ENCODE measurements at places on chromosomes 7 and 10.

DNA sequence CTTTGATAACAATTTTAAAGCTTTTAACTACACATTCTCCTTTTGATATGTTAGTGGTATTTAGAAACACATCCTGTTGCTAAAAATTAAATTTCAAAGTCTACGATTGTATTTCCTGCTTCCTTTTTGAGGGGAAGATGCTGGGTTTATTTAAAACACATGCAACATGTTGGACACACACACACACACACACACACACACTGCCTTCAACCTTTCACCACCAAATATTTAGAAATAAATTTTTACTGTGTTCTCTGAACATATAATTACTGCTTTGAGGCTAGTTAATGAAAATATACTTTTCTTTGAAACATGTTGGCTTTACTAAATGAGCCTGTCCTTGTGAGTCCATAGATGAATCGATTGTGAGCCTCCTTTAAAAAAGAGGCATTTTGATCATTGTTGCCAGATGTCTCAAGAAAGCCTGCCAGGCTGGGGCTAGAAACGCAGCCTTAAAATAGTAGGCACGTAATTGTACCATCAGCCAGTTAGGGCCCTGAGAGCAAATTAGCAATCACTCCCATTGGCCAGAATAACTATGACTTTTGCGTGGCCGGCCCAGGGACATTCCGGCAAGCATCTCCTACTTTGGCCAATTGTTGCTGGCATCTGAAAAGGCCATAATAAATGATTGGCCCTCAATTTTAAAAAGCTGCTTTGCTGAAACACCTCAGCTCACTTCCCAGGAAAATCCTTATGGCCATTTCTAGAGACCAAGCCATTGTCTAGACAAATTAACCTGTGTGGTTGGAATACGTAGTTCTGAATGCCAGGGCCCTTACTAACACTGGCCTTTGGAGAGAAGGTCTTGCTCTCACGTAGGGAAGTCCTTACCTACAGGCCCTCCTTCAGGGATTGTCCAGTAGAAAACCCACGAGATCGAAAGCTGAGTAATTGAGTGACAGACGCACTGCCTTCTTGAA is 9.9 kb upstream of the TEX36 start:
- DNase-seq: no peak

- no peak for DNase-seq
These were observed 633.9 kb upstream of the POT1 start for GRCh38 chr7:125563557-125563956.

DNA sequence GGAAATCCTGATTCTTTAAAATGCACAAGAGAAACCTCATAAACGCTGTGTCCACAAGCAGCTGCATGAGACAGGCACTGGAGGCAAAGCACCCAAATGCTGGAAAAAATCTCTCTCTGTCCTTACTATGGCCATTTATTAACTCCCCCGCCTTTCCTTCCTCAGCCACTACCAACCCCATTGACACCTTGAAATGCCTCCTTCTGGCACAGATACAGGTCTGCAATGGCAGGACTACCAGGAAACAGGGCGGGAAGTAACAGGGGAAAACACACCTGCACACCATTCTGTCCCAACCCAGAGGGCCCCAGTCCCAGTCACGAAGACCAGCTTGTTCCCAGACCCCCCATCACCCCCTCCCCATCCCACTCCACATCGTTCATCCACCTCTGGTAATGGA is 224.3 kb downstream of the PARD3 start:
- DNase-seq: no peak

- DNase-seq: no peak
These were observed 389.8 kb upstream of the SORCS1 start for GRCh38 chr10:107554333-107554732.

- DNase-seq: no peak
These were observed 70.6 kb downstream of the FGFR2 start for GRCh38 chr10:121527690-121528089.

DNA sequence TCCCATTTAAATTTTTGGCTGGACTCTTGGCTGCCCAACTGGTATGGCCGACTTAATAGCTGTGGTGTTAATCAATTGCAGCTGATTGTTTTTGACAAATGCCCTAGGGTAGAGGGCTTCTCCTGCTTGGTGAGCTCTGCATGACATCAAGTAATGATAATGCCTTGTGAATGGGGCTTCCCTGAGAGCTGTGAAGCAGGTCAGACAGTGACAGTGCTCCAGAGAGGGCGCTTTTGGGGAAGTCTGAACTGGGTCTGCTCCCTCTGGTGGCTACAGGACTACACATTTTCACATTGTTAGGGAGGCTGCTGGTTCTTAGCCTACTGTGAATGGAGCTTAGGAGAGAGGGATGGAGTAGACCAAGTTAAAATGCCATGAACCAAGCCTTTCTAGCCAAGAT is 98.8 kb downstream of the SDK1 start:
- DNase-seq: no peak

DNA sequence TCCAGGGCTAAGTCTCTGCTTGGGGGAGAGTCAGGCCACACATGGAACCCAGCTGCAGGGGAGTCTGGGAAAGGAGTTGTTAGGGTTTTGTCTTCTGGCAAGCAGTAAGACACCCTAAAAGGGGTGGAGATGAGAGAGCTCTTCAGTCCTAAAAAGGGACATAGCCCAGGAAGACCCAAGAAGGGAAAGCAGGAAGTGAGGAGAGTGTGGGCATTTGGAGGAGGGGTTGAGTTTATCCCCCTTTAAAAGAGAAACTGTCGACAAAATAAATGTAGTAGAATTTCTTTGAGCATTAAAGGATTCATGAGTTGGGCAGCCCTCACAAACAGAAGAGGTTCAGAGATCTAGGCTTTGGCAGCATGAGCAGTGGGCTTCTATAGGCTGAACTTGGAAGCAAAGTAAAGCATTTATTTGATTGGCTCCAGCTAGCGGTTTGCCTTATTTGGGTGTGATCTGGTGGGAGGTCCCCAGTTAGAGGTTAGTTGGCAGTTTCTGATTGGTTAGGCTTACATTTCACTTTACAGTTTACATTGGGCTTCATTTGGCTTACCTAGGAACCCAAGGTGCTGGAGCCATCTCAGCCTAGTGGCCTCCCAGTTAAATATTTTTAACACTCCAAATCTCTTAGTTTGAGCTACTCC is 246.7 kb downstream of the CAMK1D start:
- no peak for DNase-seq

DNA sequence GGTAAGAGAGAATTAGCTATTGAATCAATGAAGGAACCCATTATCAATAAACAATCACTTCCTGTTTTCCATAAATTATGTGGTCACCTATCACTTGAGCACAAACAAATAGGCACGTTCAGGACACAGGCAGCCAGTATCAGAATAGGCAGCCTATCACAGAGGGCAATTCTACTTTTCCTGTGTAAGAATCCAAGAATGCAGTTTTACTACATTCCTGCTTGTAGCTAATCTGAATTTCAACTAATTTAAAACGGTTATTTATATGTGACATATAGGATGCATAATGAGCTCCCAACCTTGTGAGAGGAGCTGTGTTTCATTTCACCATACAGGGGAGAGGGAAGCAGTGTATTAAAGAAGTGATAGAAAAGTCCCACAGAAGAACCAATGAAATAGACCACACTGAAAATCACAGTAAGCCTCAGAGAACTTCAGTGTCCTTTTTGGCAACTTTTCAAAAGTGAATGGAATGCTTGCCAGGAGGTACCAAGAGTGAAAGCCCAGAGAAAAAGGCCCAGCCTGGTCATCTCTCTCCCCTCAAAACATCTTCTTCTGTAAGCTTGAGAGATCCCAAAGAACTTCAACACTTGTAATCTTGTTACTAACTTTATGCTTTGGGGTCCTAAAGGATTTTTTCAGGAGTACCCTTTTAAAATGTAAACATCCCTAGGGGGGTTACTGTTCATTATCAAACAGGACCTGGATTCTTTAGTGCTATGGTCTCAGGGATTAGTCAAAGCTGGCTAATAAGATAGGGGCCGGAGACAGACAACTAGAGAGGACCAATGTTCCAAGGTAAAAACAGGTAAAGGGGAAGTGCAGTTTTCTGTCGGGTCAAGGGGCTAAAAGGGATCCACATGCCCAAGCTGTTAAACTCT is 1.3 kb downstream of the IMMP2L start:
- DNase-seq: no peak

GRCh38 chr10:131571346-131571745 is 259.8 kb upstream of the TCERG1L start:
- no peak for DNase-seq

DNA sequence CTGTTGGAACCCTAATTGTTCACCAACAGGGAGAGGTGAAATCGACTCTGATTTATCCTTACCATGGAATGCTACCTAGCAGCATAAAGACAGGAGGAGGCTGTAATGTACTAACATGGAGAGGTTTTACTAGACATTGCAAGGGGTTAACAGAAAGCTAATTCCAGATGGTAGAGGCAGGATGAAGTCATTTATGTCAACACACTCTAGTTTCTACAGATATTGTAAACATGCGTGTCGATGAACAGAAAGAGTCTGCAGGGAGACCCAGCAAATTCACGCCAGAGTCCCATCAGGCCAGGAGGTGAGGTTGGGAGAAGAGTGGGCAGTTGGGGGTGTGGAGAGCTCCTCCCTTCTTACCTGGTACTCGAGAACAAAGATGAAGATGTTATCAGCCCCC is 7.0 kb downstream of the NPC1L1 start:
- DNase-seq: no peak

DNA sequence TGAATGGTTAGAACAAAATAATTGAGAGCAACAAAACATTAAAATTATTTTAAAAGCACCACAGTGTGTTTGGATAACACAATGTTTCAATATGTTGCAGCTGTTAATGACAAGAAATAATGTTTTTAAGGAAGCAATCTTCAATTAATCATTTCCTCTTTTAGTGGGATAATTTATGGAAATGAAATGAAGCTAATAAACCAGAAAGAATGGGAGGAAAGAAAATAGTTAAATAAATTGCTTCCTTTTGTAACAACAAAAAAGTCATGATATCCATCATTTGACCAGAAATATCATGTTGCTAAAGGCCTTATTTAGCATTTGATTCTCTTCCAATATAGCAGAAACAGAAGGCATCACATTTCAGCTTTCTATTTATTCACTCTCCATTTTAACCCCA is 224.5 kb downstream of the SEMA3A start:
- no peak for DNase-seq

GRCh38 chr7:45073786-45074527 is 14.8 kb downstream of the NACAD start:
- DNase-seq: no peak

DNA sequence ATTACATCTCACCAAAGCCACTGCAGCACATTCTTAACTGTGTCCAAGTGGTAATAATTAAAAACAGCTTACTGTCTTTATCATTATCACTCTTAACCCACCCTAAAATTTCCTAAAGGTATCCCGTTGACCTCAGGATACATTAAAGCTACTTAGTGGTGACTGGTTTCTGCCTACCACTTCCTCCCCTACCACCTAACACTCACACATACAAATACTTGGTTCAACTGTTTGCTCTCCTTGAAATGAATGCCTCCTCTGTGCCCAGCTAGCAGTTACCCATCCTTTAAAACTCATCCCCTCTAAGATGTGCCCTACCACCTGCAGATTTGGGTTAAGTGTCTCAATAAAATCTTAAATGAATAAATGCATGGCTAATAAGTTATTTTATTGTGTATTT is 7.1 kb downstream of the PCGF5 start:
- no peak for DNase-seq

DNA sequence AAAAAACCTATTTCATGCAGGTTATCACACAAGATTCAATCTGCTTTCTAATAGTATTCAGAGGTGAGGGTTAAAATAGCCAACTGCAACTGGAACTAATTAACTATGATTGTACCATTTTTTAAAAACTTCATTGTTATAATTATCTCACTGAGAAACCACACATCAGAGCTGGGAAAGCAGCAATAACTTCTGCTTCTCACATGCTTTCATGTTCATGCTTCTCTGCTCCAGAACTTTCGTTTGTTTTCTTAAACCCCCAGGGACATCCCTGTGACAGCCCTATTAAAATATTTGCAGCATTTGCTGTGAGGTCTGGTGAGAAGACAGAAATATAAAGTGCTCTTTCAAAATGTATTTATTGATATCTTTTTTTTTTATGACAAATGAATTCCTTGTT is 389.0 kb upstream of the SORCS1 start:
- DNase-seq: no peak

- DNase-seq: no peak
These were observed 45.2 kb upstream of the ZRANB1 start for GRCh38 chr10:124896751-124897150.

DNA sequence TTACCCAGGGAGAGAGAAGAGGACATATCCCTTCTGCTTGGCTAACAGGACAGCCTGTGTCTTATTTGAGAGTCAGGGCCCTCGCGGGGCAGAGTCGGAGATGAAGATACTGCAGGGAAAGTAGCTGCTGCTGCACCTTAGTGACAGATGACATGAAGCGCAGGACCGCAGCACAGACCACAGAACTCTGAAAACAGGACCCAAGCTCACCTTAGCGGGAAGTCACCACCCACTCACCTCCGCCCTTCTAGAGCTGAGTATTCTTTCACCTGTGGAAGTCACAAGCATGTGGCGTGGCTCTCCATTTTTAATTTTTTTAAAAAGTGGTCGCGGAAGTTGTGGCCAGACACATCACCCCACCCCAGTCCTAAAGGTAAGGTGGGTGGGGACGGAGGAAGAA is 191.4 kb downstream of the FAM107B start:
- peak; percentile 85 for DNase-seq

GRCh38 chr7:7596176-7596575 is 29.5 kb downstream of the MIOS start:
- DNase-seq: no peak

GRCh38 chr7:44257618-44258422 is 57.0 kb downstream of the YKT6 start:
- DNase-seq: peak; percentile 63

DNA sequence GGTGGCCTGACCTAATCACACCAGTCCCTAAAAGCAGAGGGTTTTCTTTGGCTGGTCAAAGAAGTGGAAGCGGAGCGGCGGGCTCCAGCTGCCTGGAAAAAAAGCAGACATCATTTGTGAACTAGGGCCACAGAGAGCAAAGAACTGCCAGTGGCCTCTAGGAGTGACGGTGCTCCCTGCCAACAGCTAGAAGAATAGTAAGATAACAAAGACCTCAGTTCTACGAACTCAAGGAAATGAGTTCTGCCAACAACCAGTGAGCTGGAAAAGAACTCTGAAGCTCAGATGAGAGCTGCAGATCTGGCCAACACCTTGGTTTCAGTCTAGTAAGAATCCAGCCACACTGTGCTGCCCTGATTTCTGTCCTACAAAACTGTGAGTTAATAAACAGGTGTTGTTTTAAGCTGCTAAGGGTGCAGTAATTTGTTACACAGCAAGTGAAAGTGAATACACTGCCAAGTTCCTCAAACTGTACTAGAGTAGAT is 178.0 kb downstream of the SRPK2 start:
- DNase-seq: no peak

DNA sequence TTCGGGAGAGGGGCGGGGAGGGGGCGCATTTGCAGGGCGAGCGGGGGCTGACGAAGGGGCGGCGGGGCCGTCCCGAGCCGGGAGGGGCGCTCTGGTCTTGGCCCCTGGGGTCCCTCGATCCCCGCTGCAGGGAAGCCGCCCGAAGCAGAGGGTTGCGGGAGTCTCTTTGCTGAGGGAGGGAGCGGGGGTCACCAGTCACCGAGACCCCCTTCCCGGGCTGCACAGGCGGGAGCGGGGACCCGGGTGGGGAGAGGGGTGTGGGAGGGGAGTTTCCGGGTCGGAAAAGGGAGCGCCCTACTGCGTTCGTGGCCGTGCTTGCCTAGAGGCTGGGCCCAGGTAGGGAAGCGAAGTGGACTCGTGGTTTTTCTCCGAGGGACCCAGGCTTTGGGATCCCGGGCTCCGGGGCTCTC is 422 bp downstream of the AP1S1 start:
- no peak for DNase-seq
